ENCODE measurements at places on chromosomes 1 and 21.

DNA sequence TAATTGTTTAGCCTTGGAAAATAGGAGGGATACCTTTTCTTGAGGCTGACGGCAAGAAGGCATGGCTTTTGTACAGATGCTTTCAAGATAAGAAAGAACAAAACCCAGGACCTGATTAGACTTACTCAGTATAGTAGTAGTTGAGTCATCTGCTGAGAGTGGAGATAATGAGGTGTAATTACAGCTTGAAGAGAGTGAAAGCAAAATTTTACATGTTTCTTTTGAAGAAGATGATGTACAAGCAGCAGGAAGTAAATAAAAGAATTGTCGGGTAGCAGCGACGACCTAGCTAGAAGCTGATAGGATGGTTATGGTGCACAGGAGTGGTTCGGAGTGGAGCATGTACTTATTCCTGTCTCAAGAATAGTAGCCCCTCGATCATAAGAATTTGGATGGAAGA lies 6.6 kb downstream of the ANGPTL1 start:
- H3K36me3 ChIP-seq, result no peaks in the 10 kb centered on the region
- no peak overlapping the region for H3K27ac ChIP-seq
- H3K27me3 ChIP-seq, result no peaks in the 10 kb centered on the region
- H3K4me1 ChIP-seq, result no peaks in the 10 kb centered on the region
- DNase-seq, result no peak

DNA sequence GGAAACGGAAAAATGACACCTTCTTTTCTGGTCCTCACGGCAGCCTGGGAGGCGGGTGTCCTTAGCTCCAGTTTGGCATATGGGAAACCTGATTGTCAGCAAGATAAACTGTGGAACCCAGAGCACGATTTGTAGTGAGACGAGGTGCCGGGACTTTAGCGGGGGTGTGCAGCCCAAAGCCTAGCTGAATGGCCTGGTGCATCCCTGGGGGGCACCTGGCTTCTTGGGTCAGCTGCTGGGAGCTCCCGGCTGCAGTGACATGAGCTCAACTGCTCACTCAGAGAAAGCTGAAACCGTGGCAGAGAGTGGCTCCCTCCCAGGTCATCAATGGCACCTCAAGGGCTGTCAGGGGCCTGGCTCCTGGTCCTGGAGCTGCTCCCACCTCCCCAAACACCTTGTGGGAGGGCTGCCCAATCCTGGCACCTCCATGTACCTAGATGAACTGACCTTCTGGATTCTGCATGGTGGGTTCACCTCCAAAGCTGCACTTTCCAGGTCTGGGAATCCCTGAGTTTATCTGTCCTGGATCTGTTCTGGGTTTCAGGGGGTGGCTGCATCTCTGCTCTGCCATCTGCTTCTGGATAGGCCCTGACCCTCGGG lies 260.5 kb downstream of the MATN1 start:
- H3K4me1 ChIP-seq, result no peaks in the 10 kb centered on the region
- no peak for DNase-seq
- no peak overlapping the region for H3K27ac ChIP-seq
- no peaks in the 10 kb centered on the region for H3K36me3 ChIP-seq

GRCh38 chr1:222104694-222105392 lies 363.0 kb upstream of the DUSP10 start:
- H3K4me1 ChIP-seq, result peaks cover 16% of the 10 kb centered on the region
- no peaks in the 10 kb centered on the region for H3K36me3 ChIP-seq
- 0 out of 2 replicates have a peak, but pooled peaks cover 6% of the 10 kb centered on the region for H3K27me3 ChIP-seq
- no peak for DNase-seq
- no peak overlapping the region for H3K4me3 ChIP-seq
- no peak overlapping the region for H3K27ac ChIP-seq

DNA sequence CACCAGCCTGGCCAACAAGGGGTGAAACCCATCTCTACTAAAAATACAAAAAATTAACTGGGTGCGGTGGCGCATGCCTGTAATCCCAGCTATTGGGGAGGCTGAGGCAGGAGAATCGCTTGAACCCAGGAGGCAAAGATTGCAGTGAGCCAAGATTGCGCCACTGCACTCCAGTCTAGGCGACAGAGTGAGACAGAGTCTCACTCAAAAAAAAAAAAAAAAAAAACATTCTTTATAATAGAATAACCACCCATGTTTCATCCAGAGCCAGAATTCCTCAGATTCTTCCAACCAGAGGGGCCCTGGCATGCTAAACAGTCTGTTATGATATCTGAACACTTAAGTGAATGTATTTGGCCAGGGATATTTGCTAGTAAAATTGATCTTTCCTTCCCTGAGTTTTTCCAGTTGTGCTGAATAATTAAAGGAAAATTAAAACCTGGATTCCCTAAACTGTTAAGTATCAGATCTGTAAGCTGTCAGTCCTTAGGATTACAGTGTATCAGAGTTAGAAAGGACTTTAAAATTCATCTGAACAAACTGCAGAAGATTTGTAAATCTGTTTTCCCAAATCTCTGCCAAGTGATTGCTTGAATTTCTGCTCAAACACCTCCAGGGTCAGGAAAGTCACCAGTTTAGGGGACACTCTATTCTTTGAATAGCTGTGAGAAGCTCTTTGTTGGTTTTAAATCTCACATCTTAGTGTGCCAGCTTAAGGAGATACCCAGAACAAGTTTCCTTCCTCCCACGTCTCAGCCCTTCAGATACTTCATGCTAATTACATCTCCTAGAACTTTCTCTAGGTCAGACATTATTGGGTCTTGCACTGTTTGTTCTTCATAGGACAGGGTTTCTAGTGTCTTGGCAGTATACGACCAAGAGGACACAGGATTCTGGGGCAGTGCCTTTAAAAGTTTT lies 84.6 kb upstream of the BMP8A start:
- H3K27ac ChIP-seq, result no peak overlapping the region
- DNase-seq, result no peak
- H3K4me1 ChIP-seq, result peaks cover 33% of the 10 kb centered on the region
- H3K27me3 ChIP-seq, result no peaks in the 10 kb centered on the region
- H3K4me3 ChIP-seq, result no peak overlapping the region

- H3K4me3 ChIP-seq, result peak within 1 kb of the TSS; percentile 83
- no peaks in the 10 kb centered on the region for H3K27me3 ChIP-seq
Measured at GRCh38 chr1:28668191-28668955, at the start of gene GMEB1. Gene GMEB1 (plus strand): TSS chr1:28668784. CDS start chr1:28683613, 14,829 bp downstream.

DNA sequence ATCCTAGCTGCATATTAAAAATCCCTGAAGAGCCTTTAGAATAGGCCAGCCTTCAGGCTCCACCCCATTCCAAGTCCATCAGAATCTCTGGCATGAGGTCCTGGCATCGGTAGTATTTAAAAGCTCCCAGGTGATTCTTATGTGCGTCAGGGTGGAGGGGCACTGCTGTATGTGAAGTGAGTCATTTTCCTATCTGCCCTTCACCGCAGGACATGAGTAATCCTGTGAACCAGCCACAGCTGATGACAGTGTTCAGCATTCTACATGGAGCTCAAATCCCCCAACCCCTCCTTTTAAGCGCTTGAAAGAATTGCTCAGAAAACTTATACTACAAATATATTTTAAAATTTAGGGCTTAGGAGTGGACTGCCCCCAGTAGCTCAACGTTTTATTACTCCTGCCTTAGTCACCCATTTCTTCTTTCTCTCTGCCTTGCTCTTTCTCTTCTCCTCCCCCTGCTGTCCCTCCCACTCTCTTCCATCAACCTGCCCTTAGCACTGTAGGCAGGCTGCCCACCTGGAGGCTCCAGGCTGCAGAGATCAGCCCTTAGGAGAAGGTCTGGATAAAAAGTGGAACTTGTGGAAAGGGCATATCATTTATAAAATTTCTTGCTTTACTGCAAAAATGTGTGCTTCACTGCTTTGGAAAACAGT lies 73.8 kb upstream of the ZNF281 start:
- H3K36me3 ChIP-seq, result no peaks in the 10 kb centered on the region
- H3K27ac ChIP-seq, result peak overlapping the region; percentile 86
- DNase-seq, result peak; percentile 100
- H3K4me1 ChIP-seq, result peaks cover 24% of the 10 kb centered on the region

- peaks cover 42% of the 10 kb centered on the region for H3K4me1 ChIP-seq
- no peaks in the 10 kb centered on the region for H3K27me3 ChIP-seq
- H3K4me3 ChIP-seq, result no peak overlapping the region
Measured at GRCh38 chr1:29685387-29685786, 449.1 kb downstream of the PTPRU start.

GRCh38 chr1:83928396-83928795 lies 70.5 kb downstream of the TTLL7 start:
- no peaks in the 10 kb centered on the region for H3K27me3 ChIP-seq
- no peak for DNase-seq
- no peaks in the 10 kb centered on the region for H3K4me1 ChIP-seq
- no peaks in the 10 kb centered on the region for H3K36me3 ChIP-seq
- no peak overlapping the region for H3K4me3 ChIP-seq

GRCh38 chr21:43975469-43976098 lies 36.5 kb upstream of the TRAPPC10 start:
- H3K36me3 ChIP-seq, result no peaks in the 10 kb centered on the region
- peaks cover 26% of the 10 kb centered on the region for H3K4me1 ChIP-seq
- no peaks in the 10 kb centered on the region for H3K27me3 ChIP-seq
- H3K4me3 ChIP-seq, result no peak overlapping the region
- H3K27ac ChIP-seq, result no peak overlapping the region

- peaks cover 4% of the 10 kb centered on the region for H3K4me1 ChIP-seq
- no peak overlapping the region for H3K4me3 ChIP-seq
- H3K36me3 ChIP-seq, result no peaks in the 10 kb centered on the region
- H3K27ac ChIP-seq, result no peak overlapping the region
Measured at GRCh38 chr1:169149555-169150286, 43.2 kb downstream of the ATP1B1 start.

DNA sequence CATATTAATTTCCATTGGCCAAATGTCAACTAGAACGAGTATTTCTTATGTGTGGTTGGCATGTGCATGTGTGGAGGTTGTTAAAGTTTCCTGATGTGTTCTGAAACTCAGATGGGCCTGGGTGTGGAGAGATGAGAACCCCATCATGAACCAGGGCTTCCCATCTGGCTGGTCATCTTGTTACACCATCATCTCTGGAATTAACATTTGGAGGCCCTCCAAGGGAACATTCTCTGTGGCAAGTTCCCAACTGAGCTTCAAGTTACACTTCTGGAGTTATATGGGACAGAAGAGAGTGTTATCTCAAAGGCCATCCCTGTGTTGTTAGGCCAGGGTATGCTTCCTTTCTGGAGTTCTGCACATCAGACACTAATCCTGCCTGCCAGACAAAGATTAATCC lies 183.6 kb downstream of the TTLL7 start:
- no peak overlapping the region for H3K27ac ChIP-seq
- no peak for DNase-seq
- H3K36me3 ChIP-seq, result no peaks in the 10 kb centered on the region
- no peak overlapping the region for H3K4me3 ChIP-seq
- H3K27me3 ChIP-seq, result no peaks in the 10 kb centered on the region

DNA sequence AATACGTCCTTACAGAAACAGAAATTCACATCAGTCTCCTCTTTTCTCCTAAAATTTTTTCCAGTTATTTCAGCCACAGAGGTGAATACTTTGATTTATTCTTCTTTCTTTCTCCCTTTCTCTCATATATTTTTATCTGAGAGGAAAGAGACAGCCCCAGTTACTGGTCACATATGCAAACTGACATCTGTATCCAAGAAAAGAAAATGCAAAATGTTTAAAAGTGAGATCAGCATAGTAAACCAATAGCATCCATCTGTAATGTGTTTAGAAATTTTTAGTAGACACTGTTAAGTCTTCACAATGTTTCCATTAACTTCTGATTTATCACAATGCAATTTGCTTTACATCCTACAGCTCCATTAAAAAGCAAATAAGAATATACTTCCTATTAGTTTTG lies 53.5 kb downstream of the NTNG1 start:
- no peak overlapping the region for H3K4me3 ChIP-seq
- H3K4me1 ChIP-seq, result no peaks in the 10 kb centered on the region
- H3K36me3 ChIP-seq, result no peaks in the 10 kb centered on the region
- no peak overlapping the region for H3K27ac ChIP-seq

DNA sequence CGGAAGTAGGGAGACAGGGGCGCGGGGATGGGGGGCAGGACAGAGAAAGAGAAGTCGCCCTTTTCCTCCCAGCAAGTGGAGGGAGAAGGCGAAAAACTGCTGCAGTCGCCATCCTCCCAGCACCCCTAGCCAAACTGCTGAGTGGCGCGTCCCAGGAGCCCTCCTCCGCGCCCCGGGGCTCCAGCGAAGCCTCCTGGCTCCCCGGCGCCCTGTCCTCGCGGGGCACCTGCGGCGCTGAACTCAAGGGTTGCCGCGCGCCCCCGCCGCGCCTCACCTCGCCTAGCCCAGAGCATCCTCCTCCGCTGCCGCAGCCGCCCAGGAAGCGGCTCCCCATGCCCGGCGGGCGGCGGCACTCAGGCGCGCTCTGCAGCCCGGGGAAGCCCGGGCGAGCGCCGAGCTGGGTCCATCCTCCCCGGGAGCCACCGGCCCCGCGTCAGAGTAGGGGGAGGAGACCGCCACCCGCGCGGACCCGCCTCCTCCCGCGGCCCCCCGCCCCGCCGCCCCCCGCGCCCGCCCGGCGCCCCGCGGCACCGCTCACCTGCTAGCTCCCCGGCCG lies at the start of gene DAB1:
Gene DAB1 (minus strand): TSS at position 405 of the 556 bp plus-strand sequence. CDS start 133,030 bp downstream, outside the sequence.
- no peak within 1 kb of the TSS for H3K4me3 ChIP-seq
- no peaks in the 10 kb centered on the region for H3K4me1 ChIP-seq
- H3K36me3 ChIP-seq, result no peaks in the 10 kb centered on the region
- H3K27me3 ChIP-seq, result peaks cover 59% of the 10 kb centered on the region
- H3K27ac ChIP-seq, result no peak within 1 kb of the TSS

DNA sequence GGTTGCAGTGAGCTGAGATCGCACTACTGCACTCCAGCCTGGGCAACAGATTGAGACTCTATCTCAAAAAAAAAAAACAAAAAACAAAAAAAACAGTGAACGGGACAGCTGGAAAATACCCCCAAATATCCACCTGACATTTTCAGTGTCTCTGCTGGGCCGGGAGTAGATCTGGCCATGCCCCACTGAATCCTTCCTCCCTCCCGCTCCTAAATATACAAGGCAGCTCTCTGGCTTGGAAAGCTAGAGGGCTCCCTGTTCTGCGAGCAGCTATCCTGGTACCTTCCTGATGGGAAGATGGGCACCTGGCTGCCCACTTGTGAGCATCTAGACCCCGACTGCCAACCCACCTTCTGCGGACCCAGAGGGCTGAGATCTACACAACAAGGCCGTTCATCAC lies 21.4 kb downstream of the SPSB1 start:
- no peak overlapping the region for H3K27ac ChIP-seq
- no peaks in the 10 kb centered on the region for H3K27me3 ChIP-seq
- H3K4me3 ChIP-seq, result no peak overlapping the region
- H3K36me3 ChIP-seq, result no peaks in the 10 kb centered on the region
- no peak for DNase-seq

DNA sequence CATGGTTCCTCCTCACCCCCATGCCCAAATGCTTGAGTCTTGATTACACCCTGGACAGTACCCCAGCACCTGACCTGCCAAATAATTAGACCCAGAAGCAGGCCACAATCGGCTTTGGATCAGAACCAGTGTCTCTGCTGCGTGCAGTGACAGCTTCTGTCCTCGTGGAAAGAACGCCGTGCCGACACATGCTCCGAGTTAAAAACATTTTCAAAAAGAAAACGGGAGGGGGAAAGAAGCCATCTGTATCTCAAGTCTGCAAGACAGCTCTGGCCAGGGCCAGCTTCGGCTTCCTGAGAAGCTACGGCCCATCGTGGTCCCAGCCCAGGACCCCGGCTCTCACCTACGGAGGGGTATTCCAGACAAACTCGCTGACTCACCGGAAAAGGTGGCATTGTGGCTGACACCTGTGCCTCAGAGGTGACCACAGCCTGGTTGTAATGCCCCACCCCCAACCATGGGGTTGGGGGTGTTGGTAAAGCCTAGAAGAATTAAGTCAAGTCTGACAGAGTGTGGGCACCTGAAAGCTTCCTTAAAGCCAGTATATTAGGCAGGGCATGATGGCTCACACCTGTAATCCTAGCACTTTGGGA lies 25.8 kb downstream of the SSBP3 start:
- no peak for DNase-seq
- H3K27me3 ChIP-seq, result no peaks in the 10 kb centered on the region
- no peak overlapping the region for H3K27ac ChIP-seq
- no peak overlapping the region for H3K4me3 ChIP-seq
- H3K4me1 ChIP-seq, result peaks cover 14% of the 10 kb centered on the region

All from PC-3 (cell line).